ENCODE measurements at places on chromosomes 16 and 17.

DNA sequence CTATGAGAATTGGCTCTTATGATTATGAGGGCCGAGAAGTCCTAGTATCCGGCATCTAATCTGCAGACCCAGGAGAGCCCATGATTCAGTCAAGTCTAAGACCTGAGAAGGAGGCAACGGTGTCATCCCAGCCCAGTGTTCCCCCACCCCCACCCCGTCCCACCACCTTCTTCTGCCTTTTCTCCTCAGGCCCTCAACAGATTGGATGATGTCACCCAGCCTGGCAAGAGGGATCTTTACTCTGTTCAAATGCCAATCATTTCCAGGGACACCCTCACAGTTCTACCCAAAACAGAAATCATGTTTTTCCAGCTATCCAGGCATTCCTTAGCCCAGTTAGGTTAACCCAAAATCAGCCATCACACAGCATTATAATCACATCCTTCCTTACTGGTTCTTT is 10.0 kb upstream of the GAA start:
- DNase-seq = no peak

DNA sequence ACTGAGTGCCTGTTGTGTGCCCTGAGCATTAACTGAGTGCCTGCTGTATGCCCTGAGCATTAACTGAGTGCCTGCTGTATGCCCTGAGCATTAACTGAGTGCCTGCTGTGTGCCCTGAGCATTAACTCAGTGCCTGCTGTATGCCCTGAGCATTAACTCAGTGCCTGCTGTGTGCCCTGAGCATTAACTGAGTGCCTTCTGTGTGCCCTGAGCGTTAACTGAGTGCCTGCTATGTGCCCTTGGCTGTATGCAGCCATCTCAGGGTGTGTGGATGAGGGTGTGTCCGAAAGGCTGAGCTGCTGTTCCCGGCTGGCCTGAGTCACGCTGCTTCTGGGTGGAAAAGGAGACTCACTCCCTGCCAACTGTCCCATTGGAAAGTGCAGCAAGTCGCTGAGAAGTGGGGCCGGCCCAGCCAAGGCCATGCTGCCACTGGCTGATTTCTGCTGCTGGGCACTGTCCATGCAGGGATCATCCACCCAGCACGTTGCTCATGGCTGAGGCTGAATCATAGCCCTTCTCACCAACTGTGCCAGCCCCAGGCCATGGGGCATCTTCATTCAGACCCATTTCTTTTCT is 113.8 kb downstream of the OR1D5 start:
- DNase-seq = no peak

GRCh38 chr16:8589057-8589899 is 1.0 kb downstream of the TMEM114 start:
- DNase-seq = no peak

DNA sequence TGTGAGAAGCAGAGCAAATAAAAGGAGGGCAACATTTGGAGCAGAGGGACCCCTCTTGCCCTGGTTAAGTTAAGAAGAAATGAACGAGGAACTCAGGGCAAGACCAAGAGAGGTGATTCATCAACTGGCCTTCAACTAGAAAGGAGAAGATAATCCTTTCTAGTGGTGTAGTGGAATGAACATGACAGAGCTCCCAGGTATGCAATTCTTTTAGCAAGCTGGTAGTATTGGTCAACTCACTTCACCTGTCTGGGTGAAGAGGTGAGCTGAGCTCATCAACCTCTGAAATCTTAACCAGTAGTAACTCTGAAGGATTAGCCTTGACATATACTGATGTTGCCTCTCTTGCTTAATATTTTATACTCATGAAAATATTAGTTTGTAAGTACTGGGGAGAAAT is 1024.7 kb upstream of the GOT2 start:
- no peak for DNase-seq

DNA sequence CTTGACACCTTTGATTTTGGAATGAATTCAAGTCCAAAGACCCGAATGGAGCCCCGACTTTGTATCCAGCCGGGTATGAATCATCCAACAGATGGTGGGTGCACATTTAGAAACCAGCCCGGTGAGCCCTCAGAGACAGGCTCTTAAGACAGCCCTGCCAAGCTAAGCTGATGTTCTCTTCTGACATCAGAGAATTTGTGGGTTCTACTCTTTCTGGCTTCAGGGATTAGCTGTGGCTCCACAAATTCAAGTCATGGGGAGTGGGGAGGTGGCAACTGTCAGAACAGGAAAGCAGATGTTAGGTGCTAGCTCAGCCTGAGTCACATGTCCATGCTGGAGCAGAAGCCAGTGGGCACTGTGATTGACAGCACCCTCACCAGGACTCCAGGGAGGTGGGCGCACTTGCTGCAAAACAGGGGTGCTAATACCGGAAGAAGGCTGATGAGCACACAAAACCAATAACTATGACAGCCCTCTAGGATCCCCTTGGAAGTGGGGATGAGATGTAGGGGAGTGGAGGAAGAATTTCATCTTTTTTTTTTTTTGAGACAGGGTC is 31.4 kb upstream of the XYLT2 start:
- no peak for DNase-seq

- DNase-seq = no peak
Measured at GRCh38 chr17:28519236-28519635, 13.1 kb downstream of the FOXN1 start.

DNA sequence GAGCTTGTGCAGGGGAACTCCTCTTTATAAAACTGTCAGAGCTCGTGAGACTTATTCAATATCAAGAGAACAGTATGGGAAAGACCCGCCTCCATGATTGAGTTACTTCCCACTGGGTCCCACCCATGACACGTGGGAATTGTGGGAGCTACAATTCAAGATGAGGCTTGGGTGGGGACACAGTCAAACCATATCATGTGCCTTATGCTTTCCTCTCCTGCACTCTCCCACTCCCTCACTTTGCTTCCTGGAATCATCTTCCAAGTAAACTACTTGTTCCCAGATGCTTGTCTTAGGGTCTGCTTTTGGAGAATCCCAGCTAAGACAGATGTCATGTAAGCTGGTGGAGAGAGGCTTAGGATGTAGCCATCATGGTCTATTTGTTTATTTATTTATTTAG is 271.2 kb downstream of the HAPSTR1 start:
- DNase-seq = no peak

DNA sequence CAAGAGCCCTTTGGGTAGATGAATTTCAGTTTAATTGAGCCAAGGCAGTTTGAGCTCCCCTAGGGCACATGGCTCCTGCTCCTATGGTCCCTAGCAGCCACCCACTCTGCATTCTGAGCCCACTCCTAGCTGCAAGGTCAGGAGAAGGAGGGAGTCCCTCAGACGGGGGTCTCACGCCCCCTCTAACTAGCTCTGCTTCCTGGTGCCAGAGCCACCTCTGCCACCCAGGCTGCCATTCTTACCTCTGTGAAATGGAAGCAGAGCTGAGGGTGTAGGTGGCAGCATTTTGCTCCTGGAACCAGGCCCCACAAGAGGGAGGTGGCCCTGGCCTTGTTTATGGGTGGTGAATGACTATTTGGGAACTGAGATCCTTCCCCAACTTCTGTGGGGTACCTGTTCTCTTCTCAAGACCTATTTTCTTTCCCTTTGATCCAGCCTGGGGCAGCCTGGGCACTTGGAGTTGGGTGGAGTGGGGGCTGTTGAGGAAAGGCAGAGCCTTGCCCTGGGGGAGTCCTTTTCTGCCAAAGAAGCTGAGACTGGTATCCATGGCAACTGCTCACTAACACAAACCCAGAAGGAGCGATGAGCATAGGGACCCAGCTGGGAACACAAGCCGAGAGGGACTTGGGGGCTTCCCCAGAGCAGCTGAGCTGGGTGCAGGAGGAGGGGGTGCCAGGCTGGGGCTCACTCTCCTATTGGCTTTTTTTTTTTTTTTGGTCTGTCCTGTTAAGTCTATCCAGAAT is 4.8 kb downstream of the SPNS2 start:
- no peak for DNase-seq

GRCh38 chr17:59785091-59785799 is 77.8 kb downstream of the VMP1 start:
- no peak for DNase-seq

- no peak for DNase-seq
Measured at GRCh38 chr17:82202981-82203380, 9.7 kb downstream of the CCDC57 start.

GRCh38 chr16:89320782-89321501 is 103.4 kb downstream of the ZNF778 start:
- DNase-seq = no peak

DNA sequence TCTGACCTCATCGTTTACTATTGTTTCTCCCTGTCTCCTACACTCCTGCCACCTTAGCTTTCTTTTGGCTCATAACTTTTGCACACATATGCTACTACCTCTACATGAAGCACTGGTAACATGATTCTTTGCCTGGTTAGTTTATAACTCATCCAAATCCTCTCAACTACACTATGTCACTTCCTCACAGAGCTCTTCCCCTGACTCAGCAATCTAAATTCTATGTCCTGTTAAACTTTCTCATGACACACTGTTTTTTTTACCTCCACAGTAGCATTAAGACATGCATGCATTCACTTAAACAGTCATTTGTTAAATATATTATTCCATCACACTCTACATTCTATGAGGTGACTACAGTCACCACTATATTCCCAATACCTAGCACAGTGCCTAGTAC is 19.7 kb downstream of the APPBP2 start:
- DNase-seq = no peak

- no peak for DNase-seq
Measured at GRCh38 chr17:82923366-82924113, 83.7 kb upstream of the ZNF750 start.
